ENCODE measurements at places on chromosomes 12 and 14.

DNA sequence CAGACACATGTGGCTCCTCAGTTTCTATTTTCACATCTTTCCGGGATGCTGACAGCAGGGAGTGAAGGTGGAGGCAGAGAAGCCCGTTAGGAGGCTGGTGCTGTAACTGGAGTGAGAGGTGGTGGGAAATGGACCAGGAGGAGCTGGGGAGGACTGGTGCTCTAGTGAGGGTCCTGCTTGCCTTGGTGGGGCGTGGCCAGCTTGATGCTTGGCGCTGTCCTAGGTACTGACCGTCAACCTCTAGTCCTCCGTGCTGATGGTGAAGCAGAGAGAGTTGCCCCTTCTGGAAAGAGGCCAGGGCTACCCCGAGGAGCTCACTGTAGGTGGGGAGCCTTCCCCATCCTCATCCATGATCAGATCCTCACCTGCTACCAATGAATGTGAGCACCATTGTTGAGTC, 1.4 kb downstream of the TRMT61A start:
- DNase-seq: no peak

DNA sequence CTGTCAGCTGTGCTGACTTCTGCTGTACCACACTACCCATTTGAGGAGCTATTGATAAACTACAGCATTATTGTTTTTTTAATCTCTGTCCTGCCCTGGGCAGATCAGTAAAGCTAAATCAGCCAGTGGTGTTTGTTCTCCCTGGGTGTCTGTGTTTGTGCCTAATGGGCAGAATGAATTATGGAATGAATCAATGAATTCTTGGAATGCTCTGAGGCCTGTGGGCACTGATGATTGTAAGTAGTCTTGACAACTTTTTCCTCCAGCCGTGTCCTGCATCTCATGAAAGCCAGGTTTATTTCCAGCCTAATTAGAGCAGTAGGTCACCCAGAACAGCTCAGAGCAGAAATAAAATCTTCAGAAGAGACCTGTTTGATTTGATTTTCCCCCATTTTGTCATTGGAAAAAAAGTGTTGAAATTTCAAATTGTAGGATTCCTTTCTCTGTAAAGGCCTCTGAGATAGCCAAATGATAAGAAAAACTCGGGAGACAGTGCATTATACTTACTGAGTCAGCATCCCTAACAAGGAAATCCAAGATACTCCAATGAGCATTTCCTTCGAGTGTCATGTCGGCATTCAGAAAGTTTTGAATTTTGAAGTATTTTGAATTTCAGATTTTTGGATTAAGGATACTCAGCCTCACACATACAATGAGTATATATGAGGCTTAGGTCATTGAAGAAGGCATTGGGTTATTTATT, 19.4 kb upstream of the EVL start:
- DNase-seq: no peak

GRCh38 chr14:33836900-33837577, 113.8 kb downstream of the EGLN3 start:
- no peak for DNase-seq

GRCh38 chr12:131640525-131640924, 70.4 kb upstream of the SFSWAP start:
- DNase-seq: no peak

DNA sequence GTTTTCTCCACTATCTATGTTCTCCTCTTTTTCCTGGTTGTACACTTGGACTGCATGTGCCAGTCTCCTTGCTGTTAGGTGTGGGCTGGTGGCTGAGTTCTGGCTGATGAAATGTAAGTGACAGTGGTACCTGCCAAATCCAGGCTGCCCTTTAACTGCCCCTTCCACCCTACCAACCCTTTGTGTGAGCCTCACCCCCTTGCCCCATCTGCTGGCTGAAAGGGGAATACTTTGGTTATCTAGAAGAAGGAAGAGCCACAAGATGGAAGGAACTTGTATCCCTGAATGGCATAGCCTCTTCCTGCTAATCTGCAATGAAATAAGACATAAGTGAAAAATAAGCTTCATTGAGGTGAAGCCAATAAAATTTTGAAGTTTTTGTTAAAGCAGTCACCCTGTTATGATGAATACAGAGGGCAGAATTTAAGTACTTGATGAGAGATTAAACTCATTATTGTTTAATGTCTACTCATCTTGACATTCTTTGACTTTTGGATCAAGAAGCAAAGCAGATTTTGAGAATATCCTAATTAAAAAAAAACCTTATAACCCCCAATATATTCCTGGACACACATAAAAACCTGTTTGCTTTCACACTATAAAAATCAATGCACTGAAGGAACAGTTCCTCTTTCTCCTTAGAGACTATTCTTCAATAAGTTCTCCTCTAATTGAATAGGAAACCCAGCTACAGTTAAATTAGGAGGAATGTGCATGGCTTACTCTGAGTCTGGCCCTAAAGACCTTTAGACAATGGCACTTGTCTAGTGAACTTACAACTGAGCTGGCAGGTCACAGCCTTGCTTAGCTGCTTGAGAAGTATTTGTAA, 262.6 kb upstream of the BTG1 start:
- no peak for DNase-seq

DNA sequence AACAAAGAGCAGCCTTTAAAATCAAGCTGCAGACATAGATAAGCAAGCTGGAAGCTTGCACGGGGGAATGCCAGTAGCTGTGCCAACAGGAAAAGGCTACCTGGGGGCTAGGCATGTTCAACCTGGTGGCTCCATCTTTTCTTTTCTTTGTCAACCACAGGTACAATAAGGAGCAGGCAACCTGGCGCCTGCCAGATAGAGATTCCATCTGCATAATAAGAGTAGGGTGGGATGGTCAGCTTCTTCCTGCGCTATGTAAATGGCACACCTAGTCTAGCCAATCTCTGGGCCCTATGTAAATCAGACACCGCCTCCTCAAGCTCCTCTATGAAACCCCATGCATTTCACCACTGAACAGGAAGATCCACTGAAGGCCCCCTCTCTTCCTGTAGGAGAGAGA, 87.4 kb upstream of the PKP2 start:
- no peak for DNase-seq
